Stimulated activated CD4-positive, alpha-beta T cell treated with anti-CD3 and anti-CD28 coated beads, Interleukin-4, amount 100 ng/mL, for 4 hours (primary cell): ENCODE measurements at places on chromosomes 4 and X.

DNA sequence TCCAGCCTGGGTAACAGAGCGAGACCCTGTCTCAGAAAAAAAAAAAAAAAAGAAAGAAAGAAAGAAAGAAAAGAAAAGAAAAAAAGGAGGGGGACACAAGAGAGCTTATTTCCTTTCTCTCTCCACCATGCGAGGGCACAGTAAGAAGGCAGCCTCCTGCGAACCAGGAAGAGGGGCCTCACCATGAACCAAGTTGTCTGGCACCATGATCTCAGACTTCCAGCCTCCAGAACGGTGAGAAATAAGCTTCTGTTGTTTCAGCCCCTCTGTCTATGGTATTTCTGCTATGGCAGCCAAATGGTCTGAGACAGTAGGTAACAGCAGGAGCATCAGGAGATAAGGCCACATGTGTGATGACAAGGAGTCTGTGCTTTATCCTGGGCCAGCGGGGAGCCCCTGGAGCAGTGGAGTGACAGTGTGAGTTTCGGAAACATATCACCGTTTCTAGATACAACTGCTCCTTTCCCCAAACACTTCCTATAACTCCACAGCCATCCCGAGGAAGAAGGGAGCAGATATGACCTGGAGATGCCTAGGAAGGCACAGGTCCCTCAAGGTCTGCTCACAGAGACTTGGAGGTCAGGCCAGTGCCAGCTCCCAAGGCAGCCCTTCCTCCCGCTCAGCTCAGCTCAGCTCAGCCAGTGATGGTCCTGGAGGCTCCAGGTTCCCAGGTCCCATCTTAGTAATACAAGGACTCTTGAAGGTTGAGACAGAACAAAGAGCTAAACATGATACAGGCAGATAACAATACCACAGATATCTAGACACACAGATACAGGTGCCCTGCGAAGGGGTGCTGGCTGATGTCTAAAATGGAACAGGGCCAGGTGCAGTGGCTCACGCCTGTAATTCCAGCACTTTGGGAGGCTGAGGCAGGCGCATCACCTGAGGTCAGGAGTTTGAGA, 17.7 kb downstream of the JAKMIP1 start:
- no peak for DNase-seq

DNA sequence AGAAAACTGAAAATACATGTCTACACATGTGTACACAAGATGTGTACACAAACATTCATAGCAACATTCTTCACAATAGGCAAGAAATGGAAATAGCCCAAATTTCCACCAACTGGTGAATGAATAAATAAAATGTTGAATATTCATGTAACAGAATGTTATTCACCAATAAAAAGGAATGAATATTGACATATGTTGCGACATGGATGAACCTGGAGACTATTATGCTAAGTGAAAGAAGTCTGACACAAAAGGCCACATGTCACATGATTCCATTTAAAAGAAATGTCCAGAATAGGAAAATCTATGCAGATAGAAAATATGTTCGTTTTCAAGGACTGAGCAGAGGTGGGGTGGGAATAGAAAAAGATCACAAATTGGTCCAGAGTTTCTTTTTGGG, 34.6 kb upstream of the LNX1 start:
- DNase-seq, result no peak

- no peak for DNase-seq
Measured at GRCh38 chr4:160386846-160387245, 1284.0 kb downstream of the RAPGEF2 start.

DNA sequence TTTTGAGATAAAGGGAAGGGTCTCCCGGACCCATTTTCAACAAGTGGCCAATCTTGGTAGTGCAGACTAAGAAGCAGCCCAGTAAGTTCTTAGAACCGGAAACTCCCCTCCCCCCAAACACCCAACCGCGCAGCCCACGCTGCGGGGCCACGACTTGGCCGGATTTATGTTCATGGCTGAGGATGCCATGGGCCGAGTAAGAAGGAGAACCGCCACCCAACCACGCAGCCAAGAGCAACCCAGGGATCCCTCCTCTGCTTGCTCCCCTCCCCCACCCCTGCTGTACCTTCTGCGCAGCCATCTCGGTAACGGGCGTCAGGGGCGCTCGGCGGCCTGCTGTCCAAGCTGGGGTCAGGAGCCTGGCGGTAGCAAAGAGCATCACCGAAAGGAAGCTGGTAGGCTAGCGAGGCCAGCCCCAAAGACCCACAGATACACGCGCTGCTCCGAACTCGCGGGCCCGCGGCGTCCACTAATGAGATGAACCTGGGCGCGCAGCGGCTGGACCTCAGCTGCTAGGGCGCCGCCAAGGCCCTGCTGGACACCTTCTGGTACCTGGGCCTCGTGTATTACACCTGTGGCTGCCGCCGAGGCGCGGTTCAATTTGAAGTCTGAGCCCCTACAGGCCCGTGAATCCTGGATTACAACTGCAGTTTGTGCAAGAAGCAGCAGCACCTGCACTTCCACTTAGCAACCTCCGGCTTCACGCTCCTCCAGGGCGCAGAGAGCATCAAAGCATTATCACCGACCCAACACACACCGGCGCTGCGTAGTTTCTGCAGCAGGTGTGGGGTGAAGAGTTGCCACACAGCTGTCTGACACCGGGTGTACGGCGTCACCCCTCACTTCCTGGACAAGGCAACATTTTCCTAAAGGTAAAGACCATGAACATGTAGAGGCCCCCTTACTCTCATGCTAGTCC, 63.4 kb downstream of the NUDT10 start:
- peak; percentile 57 for DNase-seq

DNA sequence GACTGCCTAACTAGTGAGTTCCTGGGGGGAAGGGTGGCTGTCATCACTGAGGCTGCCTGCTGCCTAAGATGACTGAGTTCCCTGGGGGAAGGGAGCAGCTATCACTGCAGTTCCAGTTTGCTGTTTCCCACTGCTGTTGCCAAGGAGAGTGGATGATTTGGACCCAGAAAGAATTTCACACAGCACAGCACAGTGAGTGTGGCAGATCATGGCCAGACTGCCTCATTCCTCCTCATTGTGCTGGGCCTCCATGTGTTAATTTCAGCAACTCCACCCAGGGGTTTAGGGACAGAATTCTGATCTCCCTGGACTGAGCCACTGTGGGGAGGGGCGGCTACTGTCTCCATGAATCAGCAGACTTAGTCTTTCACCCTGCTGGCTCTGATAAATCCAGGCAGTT, 125.0 kb downstream of the TEX13C start:
- DNase-seq, result no peak
